Activated naive CD4-positive, alpha-beta T cell (primary cell): ENCODE measurements at places on chromosomes 3 and 15.

GRCh38 chr3:17110660-17111396 is 226.1 kb downstream of the PLCL2 start:
- DNase-seq = no peak

DNA sequence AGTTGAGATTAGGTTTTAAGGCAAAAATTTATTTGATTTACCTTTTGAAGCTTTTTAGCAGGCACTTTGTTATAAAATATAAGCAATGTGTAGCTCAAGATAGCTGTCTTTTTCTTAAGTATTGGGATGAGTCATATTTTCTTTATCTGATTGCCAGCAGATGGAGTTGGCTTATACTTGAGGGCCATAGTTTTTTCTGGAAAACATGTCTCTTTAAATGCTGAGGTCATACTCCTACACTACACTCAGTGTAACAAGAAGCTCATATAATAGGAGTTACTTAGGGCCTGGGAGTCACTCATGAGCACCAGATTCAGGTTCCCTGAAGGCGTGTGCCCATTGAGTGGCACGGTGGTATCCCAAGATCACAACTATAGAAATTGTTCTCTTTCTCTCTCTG is 579.8 kb downstream of the EDEM1 start:
- no peak for DNase-seq

GRCh38 chr3:41683666-41684350 is 278.1 kb downstream of the ULK4 start:
- DNase-seq = no peak

- DNase-seq = no peak
Measured at GRCh38 chr3:87082796-87083440, 92.0 kb upstream of the VGLL3 start.

DNA sequence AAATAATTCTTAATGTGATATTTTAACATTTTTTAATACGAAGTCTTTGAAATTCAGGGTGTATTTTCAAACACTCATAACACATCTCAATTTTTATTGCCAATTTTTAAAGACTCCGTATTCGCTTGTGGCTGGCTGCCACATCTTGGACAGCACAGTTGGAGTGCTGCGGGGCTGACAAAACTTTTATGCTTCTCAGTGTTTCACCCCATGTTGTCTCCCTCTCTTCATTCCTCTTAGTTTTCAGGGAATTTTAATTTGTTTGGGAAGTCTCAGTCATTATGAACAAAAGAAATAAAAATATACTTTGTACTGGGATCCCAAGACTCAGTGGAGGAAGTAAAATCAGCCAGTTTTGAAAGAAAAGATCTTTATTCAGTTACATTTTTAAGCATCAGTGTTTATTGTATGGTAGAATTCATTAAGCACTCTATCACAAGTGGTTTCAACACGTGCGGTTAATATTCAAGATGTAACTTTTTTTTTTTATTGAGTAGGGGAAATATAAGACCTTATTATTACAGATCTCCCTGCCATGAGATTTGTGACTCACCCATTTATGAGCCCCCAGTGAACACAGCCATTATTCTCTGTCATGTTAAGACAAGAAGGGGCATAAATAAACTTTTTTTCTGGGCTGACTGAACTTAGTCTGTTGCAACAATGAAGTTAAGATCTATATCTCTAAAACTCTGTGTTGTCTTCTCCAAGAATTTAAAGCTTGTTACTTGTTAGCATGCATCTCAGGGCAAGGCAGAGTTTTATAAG is 26.8 kb downstream of the KAT2B start:
- DNase-seq = no peak
